ENCODE measurements at places on chromosomes 7 and 10.

GRCh38 chr10:94361171-94361794, 1.5 kb downstream of the NOC3L start:
- peak; percentile 77 for DNase-seq

DNA sequence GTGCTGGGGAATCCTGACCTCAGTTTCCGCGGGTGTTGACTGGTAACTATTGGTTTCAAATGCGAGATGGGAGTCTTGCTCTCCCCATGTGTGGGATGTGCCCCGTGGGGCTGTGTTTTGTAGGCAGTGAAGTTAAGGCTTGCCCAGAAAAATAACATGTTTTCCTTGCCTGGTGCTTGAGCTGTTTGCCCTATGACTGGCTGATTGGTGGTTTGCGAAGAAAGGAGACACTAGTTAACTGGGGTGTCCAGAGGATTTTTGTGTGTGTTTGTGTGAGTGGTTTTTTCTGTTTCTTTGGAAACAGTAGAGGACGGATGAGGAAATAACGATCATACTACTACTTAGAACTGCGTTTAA, 61.9 kb downstream of the CREB5 start:
- no peak for DNase-seq

- no peak for DNase-seq
Observed at GRCh38 chr7:143172354-143172753, 10.9 kb upstream of the TAS2R39 start.

DNA sequence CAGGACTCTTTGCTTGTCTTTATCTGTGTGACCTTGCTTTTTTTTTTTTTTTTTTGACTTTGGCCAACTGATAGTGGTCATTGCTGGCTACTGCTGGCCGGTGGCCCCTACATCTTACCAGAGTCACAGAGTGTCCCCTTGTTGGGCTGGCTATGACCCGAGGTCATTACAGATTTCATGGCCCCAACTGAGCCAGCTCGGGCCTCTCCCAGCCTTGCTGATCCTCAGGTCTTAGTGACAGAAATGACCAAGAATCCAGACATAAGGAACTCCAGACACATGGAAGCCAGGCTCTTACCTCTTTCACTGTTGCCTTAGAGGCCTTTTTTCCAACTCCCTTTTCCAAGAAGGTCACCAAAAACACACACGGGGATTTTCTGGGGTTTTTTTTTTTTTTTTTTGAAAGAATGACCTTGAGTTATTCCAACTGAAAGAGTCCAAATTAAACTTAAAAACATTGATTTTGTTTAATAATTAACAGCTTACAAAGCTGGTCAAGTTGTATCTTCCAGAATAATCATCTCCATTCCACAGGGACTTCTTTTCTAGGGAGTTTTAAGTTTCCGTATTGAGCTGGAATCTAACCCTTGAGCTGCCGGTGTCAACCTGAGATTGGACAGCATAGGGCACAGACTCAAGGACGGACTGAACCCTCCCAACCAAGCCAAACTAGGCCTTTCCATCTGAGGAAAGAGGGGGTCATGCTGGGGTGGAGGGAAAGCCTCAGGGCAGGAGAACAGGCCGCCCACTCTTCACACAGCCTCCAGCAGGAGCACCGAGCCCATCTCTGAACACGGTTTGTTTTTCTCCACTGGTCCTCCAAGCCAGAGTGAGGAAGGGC, 43.8 kb downstream of the PIK3AP1 start:
- DNase-seq = no peak

DNA sequence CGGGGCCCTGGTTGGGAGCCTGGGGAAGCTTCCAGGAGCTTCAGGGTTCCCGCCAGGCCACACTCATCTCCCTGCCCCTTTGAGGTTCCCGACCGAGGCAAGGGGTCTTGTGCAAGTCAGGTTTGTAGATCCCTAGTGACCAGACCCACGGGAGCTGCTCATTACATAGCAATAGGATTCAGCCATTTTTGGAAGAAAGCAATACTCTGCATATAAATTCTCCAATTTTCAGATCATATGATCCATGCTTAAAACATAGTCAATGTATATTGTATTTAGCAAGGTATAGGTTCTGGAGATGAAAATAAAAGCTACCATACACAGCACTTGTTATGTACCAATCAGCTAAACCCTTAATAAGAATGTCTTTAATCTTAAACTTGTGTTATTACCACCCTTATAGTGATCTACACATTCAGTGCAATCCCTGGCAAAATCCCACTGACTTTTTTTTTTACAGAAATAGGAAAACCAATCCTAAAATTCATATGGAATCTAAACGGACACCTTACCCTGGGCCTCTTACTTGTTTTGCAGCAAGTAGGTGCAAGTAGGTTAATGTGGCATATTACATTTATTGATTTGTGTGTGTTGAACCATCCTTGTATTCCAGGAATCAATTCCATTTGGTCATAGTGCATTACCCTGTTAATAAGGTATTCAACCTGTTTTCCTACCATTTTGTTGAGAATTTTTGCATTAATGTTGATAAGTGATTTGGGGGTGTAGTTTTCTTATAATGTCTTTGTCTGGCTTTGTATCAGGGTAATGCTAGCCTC, 13.8 kb upstream of the FKBP9 start:
- DNase-seq = no peak

DNA sequence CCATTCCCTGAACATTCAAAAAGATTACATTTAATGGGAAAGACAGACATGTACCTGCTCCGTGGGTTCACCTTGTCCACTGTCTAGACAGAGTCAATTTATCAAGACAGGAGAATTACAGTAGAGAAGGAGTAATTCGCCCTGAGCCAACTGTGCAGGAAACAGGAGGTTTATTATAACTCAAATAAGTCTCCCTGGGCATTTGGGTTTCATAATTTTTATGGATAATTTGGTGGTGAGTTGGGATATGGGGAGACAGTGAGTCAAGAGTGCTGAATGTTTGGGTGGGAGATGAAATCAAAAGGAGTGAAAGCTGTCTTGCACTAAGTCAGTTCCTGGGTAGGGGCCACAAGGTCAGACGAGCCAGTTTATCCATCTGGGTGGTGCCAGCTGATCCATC, 165.9 kb upstream of the NAMPT start:
- DNase-seq = no peak

GRCh38 chr7:16359216-16359615, 62.1 kb downstream of the CRPPA start:
- DNase-seq = no peak

GRCh38 chr10:65570143-65571010, 1355.5 kb upstream of the LRRTM3 start:
- DNase-seq = no peak

DNA sequence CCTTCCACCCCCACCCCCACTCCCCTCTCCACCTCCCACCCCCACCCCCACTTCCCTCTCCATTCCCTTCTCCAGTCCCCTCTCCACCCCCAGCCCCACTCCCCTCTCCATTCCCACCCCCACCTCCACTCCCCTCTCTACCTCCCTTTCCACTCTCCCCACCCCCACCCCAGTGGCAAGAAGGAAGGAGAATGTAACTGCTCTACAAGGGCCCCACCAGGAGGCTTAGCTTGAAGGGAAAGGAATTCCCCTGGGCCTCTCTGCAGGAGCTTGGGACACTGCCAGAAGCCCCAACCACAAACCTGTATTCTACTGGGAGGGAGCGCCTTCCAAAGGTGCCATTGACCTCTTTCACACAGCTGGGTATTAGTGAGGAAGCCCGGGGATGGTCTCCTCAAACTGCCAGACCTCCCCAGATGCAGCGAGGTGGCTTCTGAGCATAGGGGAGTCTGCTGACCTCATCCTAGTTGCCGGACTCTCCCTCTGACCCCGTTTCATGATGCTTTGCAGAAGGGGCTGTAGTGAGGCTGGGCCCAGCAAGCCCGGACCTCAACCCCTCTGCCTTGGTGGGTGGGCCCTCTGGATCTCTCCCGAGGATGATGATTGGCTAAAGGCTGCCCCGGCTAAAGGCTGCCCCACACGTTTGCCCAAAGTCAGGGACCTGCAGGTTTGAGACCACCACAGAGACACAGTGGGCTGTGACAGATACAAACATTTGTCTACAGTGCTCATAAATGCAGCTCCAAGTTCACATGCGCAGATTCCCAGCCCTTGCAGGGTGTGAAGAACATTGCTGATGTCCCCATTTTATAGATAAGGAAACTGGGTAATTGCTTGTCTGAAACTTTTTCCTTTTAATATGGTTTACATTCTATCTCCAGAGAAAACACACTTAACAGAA, 2.9 kb downstream of the DEPP1 start:
- DNase-seq = no peak

DNA sequence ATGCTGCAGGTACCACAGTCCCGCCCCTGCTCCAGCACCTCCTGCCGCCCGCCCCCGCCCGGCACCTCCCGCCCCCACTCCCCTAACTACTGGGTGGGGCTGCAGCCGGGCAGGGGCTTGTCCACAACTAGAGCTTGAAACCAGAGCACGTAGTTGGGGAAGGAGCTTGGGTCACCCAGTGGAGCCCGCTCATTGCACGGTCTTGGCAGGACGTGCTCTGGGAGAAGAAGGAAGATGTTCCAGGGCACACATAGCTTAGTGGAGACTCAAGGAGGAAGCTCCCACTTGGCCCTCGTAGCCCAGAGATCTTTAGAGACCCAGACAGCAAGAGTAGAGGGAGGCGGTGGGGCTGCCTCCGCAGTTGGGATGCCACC, 692 bp downstream of the IGFBP1 start:
- no peak for DNase-seq

GRCh38 chr10:22433875-22434274, 88.6 kb downstream of the SPAG6 start:
- no peak for DNase-seq

- DNase-seq = no peak
Observed at GRCh38 chr7:157089100-157089610, 49.6 kb upstream of the UBE3C start.

DNA sequence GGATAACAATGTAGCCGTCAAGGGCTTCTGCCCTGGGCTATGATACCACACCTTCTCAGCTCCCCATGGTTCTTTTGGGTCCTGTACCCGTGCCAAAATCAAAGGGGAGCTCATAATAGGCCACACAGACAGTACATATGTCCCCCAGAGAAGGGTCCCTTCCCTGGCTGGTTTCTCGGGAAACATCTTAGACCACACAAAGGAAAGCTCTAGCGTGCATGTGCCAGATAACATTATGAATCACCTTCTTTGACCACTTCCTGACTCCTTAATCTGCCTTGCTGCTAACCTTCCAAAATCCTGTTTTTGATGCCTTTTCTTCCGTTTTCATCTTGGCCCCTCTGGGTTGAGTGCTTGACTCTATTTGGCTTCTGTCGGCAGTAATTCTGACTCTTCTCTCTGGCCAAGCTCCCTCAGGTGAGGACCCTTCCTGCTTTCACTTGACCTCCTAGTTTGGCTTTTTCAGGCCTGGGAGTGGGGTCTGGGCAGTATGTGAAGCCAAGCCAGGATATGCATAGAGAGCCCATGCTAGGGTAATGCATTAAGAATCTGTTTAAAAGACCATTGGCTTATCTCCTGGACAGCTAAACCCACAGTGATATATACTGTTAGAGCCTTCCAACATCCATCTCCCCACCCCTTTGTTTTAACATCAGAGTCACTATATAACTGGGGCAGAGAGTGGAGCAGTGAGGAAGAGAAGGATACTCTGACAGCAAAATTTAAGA, 84.8 kb downstream of the ANLN start:
- DNase-seq = no peak

DNA sequence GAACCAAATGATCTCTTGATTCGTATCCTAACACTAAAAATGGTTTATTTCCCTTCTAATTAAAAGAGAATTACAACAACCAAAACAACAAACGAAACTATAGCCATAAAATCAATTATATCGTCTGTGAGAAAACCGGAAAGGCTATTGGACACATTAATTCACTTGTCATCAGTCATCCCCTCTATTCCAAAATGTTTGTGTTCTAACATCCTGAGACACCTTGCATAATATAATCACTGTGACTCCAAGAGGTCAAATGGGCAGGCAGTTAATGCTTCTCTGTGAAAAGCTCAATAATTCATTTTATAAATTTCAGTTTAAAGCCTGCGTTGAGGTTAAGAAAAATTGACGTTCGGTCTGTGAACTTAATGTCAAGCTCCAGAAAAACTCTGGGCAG, 463 bp upstream of the LRRTM3 start:
- no peak for DNase-seq

- no peak for DNase-seq
Observed at GRCh38 chr7:53602817-53603418, 567.5 kb downstream of the POM121L12 start.

GRCh38 chr7:74482629-74483401, 29.1 kb downstream of the GTF2IRD1 start:
- DNase-seq = no peak

GRCh38 chr10:24272374-24272773, 63.4 kb downstream of the KIAA1217 start:
- DNase-seq = no peak

- no peak for DNase-seq
Observed at GRCh38 chr10:10438335-10439100, 579.2 kb upstream of the CELF2 start.

DNA sequence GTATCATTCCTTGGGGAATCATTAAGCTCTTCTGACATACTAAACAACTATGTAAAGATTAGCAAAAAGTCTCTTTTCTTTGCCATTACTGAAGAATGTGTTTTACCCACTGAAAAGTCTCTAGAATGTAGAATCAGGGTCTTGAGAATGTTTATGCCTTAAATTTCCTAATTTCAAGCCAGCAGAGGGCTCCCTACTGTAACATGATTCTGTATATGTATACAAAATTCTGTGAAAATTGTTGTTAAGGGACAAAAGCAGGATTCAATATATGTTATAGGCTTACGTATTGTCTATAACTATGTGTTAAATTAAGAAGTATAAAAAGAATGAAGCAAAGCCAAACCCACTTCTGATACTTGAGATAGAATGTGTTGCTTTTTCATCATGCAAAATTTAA, 296.9 kb upstream of the DGKB start:
- DNase-seq = no peak

GRCh38 chr7:1081336-1081735, 6.6 kb upstream of the GPER1 start:
- DNase-seq = no peak

- DNase-seq = no peak
Observed at GRCh38 chr10:46555366-46555712, 1.1 kb downstream of the GPRIN2 start.

- DNase-seq = no peak
Observed at GRCh38 chr10:74930965-74931364, 104.6 kb downstream of the KAT6B start.

Measured in hematopoietic multipotent progenitor cell treated with erythropoietin and hydrocortisone succinate and interleukin-3 and kit ligand, for 17 days (in vitro differentiated cells).